CD4-positive, alpha-beta memory T cell (primary cell): ENCODE measurements at places on chromosomes 11 and 22. TPM values are rescaled to one million over a fixed set of nuclear protein-coding genes. Genes with fewer than 3 reads are reported as not detected.

Gene TRIM49
- not detected for total RNA-seq

Gene RBFOX2
- total RNA-seq: 0.99 TPM

Gene KRTAP5-11
- not detected for total RNA-seq

Gene UCP3
- 6.3 TPM for total RNA-seq

Gene CATSPER1
- total RNA-seq: not detected

Gene CECR2
- not detected for total RNA-seq

Gene DEUP1
- total RNA-seq: not detected

Gene CRYBA4
- total RNA-seq: not detected

Gene AMPD3
- 43.4 TPM for total RNA-seq

Gene CDC45
- 0.64 TPM for total RNA-seq
